ENCODE measurements at places on chromosomes 1 and 21.

- no peak for DNase-seq
Measured at GRCh38 chr1:192603218-192603787, 27.7 kb downstream of the RGS1 start.

DNA sequence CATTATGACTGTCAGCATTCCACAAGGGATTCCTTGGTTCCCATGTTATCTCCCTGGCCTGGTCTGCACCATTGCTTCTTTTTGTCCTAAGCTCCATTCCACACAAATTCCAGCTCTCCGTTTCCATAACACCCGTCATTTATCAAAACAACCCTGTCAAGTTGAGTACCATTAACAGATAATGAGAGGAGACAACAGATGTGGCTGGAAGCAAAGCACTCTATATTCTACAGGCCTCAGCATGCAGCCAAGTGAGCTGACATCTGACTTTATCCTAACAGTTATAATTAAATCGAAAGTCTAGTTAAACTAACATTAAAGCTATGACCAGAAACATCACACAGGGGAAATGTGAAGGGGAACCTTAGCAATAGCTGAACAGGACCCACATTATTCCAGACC, 110.4 kb downstream of the RERE start:
- DNase-seq = no peak

DNA sequence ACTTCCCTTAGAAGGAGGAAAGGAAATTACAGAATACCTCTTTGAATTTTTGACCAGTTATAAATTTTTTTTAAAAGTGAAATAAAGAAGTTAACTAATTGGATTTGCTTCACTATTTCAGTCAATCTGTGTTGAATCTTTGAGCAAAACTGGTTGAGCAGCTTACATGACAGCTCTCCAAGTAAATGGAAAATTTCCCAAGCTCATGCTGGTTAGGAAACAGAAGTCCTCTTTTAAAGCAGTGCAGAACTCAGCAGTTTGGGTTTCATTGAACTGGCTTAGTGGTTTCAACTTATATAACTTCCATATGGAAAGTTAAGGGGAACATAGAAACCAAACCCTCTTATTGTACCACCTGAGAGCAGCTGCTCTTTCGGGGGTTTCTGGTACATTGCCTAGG, 250.5 kb downstream of the PDE4B start:
- no peak for DNase-seq

DNA sequence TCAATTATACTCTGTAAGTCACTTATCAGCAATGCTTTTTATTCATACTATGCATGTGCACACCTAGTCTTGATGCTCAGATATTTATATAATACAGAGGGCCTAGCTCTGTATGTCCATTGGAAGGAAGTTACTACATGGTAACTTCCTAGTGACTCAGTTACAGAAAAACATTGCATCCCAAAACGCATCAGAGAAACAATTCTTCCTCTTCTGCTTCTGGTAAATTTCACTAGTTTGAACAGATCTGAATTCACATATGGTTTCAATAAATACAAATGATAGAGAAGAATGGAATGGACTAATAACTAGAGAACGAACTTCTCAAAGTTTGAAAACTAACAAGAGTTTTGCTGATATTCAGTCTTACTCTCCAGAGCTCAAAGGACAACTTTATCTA, 811.3 kb upstream of the ADGRL2 start:
- no peak for DNase-seq

GRCh38 chr1:198867182-198867581, 228.3 kb downstream of the PTPRC start:
- DNase-seq = no peak

GRCh38 chr1:38005195-38006007, at the start of gene FHL3:
TSS of gene FHL3 (minus strand) at chr1:38005514. CDS start at chr1:37999412, 6,102 bp downstream.
- peak; percentile 36 for DNase-seq

DNA sequence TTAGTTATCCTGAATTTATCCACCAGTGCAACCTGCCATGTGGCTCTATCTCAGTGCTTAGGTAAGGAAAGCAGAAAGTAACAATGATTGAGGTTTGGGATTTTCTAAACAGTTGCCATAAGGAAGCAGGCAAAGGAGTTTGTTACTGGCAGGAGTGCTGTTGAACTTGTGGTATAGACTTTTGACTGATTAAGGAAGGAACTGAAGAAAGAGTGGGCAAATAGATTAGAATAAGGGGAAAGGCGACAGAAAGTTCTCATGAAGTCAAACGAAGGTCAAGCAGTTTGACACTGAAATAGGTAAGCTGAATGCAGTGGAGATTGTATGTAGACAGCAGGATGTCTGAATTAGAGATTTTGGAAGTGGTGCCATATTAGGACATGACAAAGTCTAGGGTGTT, 24.2 kb upstream of the CR2 start:
- no peak for DNase-seq

DNA sequence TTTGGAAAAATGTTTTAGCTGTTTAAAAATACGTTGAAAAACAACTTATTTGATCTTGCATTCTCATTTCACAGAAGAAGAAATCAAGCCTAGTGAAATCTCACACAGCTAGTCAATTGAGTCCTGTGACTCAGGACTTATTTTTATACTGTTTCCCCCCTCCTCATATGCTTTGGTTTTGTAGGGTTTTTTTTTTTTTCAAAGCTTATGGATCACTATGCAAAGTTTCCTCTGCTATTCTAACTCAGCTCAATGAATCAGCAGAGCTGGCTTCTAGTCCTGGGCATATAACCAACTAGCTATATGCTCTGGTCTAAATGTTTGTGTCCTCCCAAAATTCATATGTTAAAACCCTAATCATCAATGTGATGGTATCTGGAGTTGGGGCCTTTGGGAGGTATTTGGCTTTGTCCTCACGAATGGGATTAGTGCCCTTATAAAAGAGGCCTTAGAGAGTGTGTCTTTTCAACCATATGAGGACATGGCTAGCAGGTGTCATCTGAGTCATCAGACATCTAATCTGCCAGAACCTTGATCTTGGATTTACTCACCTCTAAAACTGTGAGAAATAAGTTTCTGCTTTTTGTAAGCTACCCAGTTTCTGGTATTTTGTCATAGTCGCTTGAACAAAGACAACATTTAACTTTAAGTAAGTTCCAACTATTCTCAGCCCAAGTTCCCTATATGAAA, 317.2 kb upstream of the C1orf87 start:
- DNase-seq = no peak

GRCh38 chr1:237863234-237863633, 27.5 kb downstream of the ZP4 start:
- no peak for DNase-seq

GRCh38 chr1:227958617-227959324, 11.0 kb upstream of the WNT9A start:
- DNase-seq = no peak

DNA sequence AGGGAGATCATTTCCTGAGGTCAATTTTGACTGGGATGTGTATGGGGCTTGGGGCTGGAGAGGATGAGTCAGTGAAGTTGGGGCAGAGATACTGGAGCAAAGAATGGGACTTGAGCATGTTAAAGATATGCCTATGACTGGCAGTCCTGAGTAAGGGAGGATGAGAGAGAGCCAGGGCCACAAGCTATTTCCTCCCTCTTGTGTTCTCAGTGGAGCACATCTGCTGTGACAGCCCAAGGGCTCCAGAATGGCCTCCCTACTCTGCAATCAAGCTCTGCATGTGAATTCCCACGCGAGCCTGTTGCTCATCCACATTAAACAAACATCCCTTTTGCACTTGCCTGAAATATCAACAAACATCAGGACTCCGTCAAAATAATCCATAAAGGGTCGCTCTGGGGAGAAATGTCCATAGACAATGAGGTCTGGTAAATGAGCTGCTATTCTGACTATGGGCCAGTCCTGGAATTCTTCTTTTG, 9.2 kb downstream of the ADCY10 start:
- DNase-seq = no peak

- DNase-seq = no peak
Measured at GRCh38 chr1:172902861-172903381, 147.8 kb downstream of the TNFSF18 start.

DNA sequence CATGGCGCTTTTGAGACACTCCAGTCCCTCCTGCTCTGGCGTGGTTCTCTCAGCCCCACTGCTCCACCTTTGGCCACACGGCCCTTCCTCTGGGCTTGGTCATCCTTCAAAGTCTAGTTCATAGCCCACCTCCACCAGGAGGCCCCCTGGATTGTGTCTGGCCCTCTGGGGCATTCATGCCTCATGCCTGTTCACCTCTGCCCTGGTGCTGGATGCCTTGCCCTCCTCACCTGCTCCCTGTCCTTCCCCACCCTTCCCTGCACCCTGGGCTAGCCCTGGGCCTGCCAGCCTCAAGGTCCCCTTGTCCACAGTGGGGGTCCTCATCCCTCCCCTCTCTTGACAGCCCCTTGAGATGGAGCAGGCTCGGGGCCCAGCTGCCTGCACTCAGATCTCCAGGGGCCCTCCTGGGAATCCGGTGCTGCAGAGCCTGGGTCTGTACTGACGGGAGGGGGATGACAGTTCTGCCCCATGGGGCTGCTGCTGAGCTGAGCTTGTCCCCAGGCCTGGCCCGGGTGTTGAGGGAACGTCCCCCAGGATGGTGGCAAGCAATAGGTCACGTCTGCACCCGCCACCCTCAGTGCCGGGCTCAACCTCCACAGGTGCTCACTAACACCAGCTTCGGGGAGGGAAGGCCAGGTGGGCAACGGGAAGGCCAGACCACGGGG, 18.4 kb downstream of the PRXL2B start:
- DNase-seq = no peak

DNA sequence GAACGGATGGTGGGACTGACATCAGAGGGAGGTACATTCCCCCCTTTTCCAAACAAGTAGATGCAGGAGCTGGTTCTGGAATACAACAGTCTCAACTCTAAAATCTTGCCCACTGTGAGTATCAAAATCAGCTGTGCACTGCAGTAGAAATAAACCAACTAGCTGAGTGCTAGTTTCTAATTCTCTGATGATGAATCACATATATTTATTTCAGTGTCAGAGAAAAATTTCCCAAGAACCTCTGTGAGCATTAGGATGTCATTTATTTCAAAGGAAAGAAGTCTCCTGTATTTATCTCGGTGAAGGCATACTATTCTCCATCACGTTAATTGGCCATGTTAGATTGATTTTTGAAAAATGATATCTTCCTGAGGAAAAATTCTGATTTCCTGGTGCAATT, 67.1 kb downstream of the LHX9 start:
- no peak for DNase-seq

GRCh38 chr1:200354243-200354642, 55.6 kb downstream of the ZNF281 start:
- DNase-seq = no peak

GRCh38 chr21:44985441-44986401, 45.9 kb downstream of the SLX9 start:
- DNase-seq = no peak

- no peak for DNase-seq
Measured at GRCh38 chr1:91732291-91733107, 153.5 kb downstream of the TGFBR3 start.

DNA sequence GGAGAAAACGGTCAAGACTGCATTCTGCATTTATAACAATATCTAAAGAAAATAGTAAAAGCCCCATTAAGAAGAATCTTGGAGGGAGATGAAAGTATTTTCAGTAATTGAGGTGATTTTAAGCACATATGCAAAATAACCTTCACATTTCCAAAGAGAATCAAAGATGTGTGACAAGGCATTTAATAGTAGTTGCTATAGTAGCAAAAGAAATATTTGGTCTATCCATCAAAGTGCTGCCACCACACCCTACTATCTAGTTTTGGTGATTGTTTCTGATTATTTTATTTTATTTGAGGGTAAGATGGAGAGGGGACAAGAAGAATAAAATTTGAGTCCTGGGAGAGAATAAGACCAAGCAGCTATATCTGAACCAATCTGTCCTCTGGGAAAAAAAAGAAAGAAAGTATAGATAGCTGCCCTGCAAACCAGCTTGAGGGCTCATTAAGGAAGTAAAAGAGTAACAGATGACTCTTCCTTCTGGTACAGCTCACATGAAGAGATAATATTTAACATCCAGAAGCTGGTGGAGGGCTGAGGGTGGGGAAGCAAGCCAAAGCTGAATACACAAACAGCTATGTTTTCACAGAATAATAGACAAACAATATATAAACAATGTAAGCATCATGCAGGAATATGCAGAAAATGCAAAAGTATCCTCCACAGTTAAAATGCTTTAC, 47.2 kb upstream of the RASAL2 start:
- no peak for DNase-seq

DNA sequence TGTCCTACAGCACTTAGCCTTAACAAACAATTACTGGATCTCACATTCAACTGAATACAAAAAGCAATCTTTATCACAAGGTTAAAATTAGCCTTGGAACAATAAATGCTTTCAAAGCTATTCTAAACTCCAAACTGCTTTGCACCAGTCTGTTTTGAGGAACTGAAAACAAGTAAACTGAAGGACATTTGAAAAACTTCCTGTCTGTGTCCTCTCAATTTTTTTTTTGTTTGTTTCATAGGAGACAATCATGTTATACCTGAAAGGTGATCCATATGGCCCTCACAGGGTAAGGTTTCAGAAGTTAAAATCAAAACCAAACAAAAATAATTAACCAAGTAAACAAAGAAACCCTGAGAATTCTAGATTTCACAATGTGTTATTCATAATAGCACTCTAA, 459.1 kb downstream of the DPYD start:
- DNase-seq = no peak

DNA sequence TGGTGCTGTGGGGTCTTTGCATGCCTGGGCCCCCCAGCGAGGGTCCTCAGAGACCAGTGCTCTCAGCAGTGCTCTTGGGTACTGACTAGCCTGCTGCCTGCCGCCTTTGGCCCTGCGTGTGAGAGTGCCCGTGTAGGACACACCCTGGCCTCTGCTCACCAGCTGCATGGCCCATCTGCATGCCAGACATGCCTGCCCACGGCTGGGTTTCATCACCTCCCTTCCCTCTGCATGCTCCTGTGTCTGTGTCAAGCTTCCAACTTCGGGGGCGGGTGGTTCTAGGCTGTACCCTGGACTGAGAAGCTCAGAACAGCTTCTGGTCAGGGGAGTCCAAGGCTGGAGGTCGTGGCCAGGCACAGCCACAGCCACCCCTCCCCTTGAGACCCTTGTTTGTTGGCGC, 56.9 kb downstream of the PTPRF start:
- DNase-seq = no peak

DNA sequence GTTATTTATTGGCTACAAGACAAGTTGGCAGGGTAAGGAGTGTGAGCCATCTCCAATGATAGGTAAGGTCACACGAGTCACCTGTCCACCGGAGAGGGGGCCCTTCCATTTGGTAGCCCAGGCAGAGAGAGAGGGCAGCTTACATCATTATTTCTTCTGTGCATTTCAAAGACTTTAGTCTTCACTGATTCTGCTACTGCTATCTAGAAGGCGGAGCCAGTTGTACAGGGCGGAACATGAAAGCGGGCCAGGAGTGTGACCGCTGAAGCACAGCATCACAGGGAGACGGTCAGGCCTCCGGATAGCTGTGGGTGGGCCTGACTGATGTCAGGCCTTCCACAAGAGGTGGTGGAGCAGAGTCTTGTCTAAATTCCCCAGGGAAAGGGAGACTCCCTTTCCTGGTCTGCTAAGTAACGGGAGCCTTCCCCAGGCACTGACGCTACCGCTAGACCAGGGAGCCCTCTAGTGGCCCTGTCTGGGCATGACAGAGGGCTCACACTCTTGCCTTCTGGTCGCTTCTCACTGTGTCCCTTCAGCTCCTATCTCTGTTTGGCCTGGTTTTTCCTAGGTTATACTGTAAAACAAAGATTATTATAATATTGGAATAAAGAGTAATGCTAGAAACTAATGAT, 36.7 kb downstream of the ZNF695 start:
- DNase-seq = no peak

- DNase-seq = no peak
Measured at GRCh38 chr1:24009406-24009805, 29.3 kb upstream of the SRSF10 start.
